Effector memory CD4-positive, alpha-beta T cell (primary cell): ENCODE measurements at places on chromosomes 1 and 21.
A peak's percentile ranks its signal among the peaks of the same experiment; 100 is the strongest.

DNA sequence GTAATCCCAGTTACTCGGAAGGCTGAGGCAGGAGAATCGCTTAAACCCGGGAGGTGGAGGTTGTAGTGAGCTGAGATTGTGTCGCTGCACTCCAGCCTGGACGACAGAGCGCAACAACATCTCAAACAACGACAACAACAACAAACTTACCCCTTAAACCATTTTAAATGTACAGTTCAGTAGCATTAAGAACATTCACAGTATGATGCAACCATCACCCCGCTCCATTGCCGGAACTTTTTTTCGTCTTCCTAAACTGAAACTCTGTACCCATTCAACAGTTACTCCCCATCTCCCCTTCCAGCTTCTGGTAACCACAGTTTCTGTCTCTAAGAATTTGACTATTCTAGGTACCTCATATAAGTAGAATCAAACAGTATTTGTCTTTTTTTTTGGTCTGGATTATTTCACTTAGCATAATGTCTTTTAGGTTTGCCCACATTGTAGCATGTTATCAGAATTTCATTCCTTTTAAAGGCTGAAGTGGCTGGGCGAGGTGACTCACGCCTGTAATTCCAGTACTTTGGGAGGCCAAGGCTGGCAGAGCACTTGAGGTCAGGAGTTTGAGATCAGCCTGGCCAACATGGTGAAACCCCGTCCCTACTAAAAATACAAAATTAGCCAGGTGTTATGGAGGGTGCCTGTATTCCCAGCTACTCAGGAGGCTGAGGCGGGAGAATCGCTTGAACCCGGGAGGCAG lies 19.6 kb downstream of the CA6 start:
- no peak overlapping the region for H3K4me3 ChIP-seq
- no peaks in the 10 kb centered on the region for H3K36me3 ChIP-seq
- H3K27me3 ChIP-seq = no peaks in the 10 kb centered on the region
- DNase-seq = no peak

DNA sequence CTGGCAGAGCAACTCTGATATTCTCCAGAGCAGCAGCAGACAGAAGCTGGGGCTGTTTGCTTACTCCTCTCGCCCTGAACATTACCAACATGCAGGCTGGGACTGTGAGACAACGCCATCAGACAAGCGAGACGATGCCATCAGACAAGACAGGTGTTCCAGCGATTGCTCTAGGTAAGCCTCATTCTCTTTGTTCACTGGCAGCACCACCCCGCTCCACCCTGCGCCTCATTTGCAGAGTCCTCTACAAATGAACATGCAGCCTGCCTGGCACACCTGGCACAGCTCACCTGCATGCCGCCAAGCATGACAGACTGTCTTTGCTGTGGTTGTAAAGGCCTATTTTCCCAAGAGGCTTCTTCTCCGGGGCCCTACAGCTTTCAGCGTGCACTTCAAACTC lies 346.2 kb downstream of the SMYD3 start:
- H3K27ac ChIP-seq = no peak overlapping the region
- no peaks in the 10 kb centered on the region for H3K4me1 ChIP-seq
- H3K27me3 ChIP-seq = no peaks in the 10 kb centered on the region

DNA sequence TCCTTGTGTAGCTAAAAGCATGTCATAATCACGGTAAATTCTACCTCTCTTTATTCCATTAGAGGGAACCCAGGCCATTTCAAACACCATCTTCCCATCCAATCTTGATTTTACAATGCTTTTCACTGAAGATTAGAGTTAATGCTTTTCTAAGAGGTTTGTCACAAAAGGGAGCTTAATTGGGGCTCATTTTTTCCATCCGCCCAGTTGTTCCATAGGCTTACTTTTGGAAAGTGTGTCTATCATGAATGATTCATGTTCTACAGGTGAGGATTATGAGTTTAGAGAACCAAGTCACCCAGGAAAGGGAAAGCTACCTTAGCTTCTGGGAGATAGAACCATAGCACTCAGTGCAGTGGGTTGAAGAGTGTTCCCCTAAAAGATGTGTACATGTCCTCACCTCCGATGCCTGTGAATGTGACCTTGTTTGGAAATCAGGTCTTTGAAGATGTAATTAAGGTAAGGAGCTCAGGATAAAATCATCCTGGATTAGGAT lies 286.9 kb upstream of the RUNX1 start:
- H3K4me1 ChIP-seq = no peaks in the 10 kb centered on the region
- no peak overlapping the region for H3K27ac ChIP-seq
- no peaks in the 10 kb centered on the region for H3K27me3 ChIP-seq
- DNase-seq = no peak
- no peak overlapping the region for H3K4me3 ChIP-seq

GRCh38 chr21:44299458-44300261 lies at the start of gene PFKL:
Gene PFKL, plus strand, starts transcription at chr21:44300053. Its CDS starts 53 bp downstream, at chr21:44300106.
- peaks cover 57% of the 10 kb centered on the region for H3K4me1 ChIP-seq
- no peaks in the 10 kb centered on the region for H3K27me3 ChIP-seq
- peak; percentile 36 for DNase-seq
- H3K36me3 ChIP-seq = no peaks in the 10 kb centered on the region
